ENCODE measurements at places on chromosomes 11 and 22.

DNA sequence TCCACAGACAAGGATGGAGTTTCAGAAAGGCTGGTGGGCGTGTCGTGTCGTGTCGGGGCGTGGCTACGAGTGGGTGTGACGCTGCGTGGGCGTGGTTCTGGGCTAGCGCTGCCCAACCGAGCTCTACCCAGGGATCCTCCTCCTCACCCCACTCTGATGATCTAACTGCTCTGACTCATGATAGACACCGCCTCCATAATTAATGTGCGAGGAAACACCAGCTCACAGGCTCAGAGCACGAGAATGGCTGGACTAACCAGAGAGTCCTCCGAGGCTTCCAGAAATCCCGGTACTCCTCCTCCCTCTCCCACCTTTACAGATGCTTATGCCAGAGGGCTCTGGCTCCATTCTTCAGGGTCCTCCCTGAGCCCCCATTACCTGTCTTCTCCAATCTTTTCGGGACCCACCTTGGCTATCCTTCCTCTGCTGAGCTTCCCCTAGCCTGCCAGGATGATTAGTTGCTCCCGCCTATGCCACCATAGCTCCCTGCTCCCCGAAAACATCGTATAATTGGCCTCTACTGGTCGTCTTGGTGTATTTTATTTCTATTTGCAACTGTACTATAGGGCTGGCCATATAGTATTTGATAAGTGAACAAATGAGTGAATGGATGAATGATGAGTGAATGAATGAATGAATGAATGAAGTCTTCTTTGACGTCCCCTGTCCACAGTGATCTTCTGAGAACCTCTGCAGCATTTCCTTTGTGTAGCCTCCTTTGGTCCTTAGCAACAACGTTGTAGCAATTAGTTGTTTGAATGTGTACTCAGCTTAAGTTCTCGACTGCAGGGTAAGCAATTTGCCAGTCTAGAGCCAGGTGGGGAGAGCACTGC is 21.7 kb downstream of the TMPRSS13 start:
- DNase-seq = no peak

- DNase-seq = no peak
These were observed 1334.0 kb downstream of the TBC1D22A start for GRCh38 chr22:48096411-48096810.

DNA sequence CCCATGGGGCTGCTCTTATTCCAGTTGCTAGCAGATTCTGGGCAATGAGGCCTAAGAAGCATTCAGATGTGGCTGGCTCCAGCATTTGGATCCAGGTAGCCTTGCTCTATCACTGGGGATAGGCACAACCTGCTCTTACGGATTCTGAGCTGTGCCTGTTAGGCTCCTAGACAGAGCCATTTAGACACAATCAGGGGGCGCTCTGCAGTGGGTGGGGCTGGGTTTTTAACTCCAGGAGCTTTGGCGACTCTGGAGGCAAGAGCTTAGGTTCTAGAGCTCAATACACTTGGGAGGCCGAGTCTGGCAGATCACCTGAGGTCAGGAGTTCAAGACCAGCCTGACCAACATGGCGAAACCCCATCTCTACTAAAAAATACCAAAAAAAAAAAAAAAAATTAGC is 32.0 kb downstream of the KCNC1 start:
- DNase-seq = no peak

DNA sequence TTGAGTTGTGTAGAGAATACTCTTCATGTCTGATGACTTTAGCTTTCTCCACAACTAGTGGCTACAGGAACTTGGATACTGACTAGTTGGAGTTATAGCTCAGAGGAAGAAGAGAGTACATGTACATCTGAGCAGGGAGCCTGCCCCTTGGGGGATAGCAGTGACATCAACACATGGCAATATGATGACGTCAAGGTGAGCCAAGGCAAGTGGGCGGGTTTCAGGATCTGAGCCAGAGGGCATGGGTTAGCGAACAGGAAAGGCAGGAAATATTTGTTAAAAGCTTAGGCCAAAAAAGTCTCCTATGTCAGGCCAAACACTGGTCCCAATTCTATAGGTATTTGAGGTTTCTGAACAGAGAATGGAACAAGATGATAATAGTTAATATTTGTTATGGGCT is 42.0 kb upstream of the HORMAD2 start:
- no peak for DNase-seq

GRCh38 chr11:105968021-105968697 is 53.9 kb downstream of the MSANTD4 start:
- no peak for DNase-seq

GRCh38 chr22:24303007-24303406 is 32.4 kb downstream of the SPECC1L start:
- DNase-seq = no peak

GRCh38 chr11:44611687-44612434 is 46.4 kb downstream of the CD82 start:
- no peak for DNase-seq

Measured in forelimb muscle (tissue), 1 donor.